ENCODE measurements at places on chromosomes 7 and 10.
A peak's percentile ranks its signal among the peaks of the same experiment; 100 is the strongest.

- DNase-seq, result no peak
These were observed 17.7 kb upstream of the MINDY3 start for GRCh38 chr10:15877836-15878576.

GRCh38 chr10:58846856-58847255 is 329.6 kb upstream of the PHYHIPL start:
- DNase-seq, result no peak

DNA sequence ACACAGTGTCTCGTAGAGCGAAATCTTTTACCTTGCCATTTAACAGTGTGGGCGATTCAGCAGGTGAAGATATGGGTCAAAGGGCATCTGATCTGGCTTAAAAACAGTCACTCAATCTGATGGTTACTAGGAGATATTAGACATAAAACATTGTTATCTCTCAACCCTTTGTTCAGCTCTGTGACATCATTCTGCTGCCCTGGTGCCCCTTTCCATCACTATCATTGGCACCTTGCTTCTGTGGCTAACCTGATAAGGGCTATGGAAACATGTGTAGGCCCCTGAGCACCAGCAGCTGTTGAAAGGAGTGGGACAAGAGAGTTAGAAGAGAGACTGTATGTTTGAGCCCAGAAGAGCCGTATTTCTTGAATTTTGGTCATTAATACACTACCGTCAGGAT is 650.3 kb downstream of the PHTF2 start:
- DNase-seq, result no peak

GRCh38 chr7:83925860-83926259 is 268.7 kb downstream of the SEMA3A start:
- no peak for DNase-seq

DNA sequence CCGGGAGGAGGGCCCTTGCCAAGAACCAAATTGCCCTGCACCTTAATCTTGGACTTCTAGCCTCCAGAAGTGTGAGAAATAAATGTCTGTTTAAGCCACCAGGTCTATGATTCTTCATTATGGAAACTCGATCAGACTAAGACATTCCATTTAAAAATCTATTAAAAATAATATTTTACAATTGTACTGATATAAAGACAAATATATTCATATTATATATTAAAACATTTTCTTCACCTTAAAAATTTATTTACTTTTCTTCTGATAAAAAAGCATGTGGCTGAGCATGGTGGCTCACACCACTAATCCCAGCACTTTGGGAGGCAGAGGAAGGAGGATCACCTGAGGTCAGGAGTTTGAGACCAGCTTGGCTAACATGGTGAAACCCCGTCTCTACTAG is 72.4 kb upstream of the CHST15 start:
- no peak for DNase-seq

DNA sequence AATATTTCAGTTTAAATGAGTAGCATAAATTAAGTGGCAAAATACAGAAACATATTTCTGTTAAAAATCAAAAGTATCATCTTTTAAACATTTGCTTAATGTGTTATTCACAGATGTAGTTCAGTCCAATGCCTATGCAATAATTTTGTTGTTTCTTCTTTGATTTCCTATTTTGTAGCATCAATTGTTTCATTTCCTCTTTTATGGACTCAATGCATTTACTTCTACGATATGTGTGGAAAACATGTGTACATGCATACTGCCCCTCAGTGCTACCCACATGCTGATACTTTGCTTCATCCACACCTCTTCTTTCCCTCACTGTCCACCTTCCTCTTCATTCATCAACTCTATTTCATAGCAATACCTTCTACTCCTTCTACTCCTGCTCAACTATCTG is 108.1 kb downstream of the PTN start:
- DNase-seq, result no peak

DNA sequence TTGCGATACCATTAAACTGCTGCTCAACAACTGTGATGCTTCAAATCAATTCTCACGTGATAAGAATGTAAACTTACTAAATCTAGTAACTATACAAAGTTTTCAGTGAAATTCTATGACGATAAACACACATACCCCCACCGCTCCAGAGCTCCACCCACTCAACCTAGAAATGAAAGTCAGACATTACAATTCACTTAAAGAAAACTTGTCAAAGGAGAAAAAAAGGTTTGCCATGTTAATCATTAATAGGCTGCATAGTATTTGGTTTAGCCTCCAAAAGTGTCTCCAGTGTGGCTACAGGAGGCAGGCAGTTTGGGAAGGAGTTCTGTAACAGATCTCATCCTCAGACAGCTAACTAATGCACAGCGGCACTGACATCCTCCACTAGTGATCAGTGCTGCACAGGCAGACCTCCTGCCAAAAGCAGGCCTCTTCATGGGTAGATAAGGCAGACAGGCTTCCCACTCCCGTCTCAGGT is 3.1 kb downstream of the HERPUD2 start:
- no peak for DNase-seq

GRCh38 chr7:103541026-103541425 is 95.0 kb upstream of the SLC26A5 start:
- DNase-seq, result no peak

- no peak for DNase-seq
These were observed 57.1 kb upstream of the RHOBTB1 start for GRCh38 chr10:61000769-61001730.

- DNase-seq, result no peak
These were observed 138.1 kb downstream of the ARHGAP22 start for GRCh38 chr10:48466611-48467240.

- DNase-seq, result no peak
These were observed 38.4 kb downstream of the VSTM4 start for GRCh38 chr10:49076741-49077521.

DNA sequence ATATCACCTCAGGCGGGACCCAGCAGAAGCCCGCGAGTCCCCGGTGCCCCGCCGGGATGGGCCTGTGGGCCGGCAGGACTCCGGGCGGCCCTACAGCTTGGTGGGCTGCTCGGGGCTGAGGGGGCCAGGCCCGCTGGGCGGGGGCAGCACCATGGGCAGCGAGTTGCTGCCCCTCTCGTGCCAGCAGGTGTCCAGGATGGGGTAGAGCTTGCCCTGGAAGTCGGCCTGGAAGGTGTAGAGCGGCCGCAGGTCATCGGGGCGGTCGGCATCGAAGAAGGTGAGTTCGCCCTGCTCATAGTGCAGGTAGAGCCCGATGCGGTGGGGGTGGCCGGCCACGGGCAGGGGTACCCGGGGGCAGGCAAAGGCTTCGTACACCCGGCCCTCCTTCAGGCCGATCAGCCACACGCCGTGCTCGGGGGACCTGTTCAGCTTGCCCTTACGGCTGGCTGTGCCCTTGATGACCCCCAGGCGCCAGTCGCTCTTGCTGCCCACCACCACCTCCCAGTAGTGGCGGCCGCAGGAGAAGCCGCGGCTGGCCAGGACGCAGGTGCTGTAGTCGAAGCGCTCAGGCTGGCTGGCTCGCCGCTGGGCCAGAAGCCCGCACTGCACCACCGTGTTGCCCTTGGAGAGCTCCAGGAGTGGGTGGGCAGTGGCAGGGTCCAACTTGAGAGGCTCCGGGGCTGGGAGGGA is 4.3 kb upstream of the NSUN5 start:
- no peak for DNase-seq

DNA sequence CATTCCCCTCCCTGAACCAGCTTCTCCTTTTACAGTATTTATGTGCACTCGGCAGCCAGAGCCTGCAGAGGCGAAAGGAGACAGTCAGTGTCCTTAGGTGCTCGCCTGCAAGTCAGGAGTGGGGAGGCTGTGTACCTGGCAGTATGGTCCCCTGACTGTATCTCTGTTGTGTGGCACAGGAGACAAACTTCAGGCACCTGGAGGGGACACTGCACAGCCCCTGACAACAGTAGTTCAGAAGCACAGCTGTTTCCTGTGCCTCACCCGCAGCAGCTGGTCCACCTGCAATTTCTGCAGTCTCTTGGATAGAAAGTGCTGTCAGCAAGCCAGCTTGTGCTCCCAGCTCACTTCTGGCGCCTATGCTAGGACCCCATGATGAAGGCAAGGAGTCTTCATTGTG is 73.4 kb upstream of the LAMB4 start:
- DNase-seq, result no peak

GRCh38 chr7:106312099-106312871 is 27.5 kb upstream of the NAMPT start:
- DNase-seq, result no peak

GRCh38 chr7:97971120-97971989 is 18.6 kb downstream of the OCM2 start:
- DNase-seq, result peak; percentile 6

GRCh38 chr10:112767156-112767555 is 182.9 kb upstream of the TCF7L2 start:
- no peak for DNase-seq

GRCh38 chr7:89001306-89001705 is 205.8 kb upstream of the TEX47 start:
- DNase-seq, result no peak

GRCh38 chr7:158350166-158350900 is 237.3 kb downstream of the PTPRN2 start:
- DNase-seq, result no peak

DNA sequence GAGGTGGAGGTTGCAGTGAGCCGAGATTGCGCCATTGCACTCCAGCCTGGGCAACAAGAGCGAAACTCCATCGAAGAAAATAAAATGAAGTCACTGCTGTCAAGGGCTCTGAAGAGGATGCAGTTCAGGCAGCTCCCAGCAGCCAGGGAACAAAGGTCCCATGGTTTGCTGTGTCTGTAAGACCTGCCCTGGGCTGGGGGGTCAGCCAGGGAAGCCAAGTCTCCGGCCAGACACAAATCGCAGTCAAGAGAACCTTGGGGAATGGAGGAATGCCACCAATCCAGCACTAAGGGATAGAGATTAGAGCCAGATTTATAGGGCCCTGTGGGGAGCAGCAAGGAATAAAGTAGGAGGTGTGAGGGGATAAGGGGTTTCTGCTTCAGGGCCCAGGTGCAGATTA is 28.9 kb upstream of the VSIR start:
- no peak for DNase-seq

DNA sequence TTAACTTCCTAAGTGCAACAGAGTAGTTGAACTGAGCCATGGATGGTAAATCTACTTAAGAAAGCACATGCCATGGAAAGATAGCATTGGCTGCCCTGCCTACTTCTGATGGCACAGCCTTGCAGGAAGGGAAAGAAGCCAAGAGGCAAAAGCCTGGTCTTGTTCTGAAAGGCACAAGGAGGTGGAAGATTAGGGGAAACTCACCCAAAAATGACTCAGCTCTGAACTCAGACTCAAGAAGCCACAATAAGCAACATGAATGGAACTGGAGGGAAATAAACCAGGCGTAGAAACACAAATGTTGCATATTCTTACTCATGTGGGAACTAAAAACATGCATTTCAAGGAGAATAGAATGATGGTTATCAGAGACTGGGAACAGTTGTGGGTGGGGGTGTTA is 20.8 kb upstream of the ALOX5 start:
- no peak for DNase-seq

DNA sequence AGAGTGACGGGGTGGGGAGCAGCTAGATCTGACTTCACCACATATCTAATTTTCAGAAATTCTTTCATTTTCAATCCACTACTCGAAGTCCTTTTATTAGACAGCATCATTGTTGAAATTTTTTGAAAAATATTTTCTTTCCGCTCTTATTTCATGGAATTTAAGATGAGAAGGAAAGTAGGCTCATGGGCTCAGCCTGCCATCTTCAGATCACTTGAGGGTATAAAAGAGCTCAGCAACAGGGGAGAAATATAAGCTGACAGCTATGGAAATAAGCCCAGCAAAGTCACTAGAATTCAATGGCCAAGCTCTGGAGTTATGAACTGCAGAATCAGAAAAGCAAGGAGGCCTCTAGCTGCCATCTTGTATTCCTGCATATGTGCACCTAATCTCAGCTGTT is 389.1 kb downstream of the XPNPEP1 start:
- no peak for DNase-seq

- DNase-seq, result no peak
These were observed 31.5 kb downstream of the NMT2 start for GRCh38 chr10:15137036-15137359.

GRCh38 chr7:36053589-36053988 is 99.5 kb upstream of the EEPD1 start:
- no peak for DNase-seq

- DNase-seq, result peak; percentile 28
These were observed 26.5 kb upstream of the CNTNAP2 start for GRCh38 chr7:146090023-146090645.

DNA sequence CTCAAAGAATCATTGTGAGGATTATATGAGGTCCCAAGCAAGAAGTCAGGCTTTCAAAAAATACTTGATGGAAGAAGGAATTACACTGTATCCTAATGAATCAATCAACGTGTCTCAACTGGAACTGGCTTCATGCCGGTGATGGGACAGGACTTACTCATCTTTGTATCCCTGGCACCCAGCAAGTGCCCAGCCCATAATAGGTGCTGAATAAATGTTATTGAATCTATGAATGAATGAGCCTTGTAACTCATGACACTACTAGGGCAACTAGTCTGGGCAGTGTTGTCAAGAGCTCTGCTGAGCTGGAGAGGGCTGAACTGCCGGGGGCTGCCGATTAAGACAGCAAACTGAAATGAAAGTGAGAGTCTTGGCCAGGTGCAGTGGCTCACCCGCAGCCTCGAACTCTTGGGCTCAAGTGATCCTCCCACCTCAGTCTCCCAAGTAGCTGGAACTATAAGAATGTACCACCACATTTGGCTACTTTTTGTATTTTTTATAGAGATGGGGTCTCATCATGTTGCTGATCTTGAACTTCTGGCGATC is 87.2 kb upstream of the KIF5B start:
- no peak for DNase-seq

GRCh38 chr10:11819027-11819426 is 4.1 kb upstream of the PROSER2 start:
- DNase-seq, result no peak

GRCh38 chr10:78651287-78651686 is 417.5 kb upstream of the ZMIZ1 start:
- DNase-seq, result no peak

- DNase-seq, result no peak
These were observed 102.1 kb downstream of the DOCK4 start for GRCh38 chr7:112104120-112104519.

DNA sequence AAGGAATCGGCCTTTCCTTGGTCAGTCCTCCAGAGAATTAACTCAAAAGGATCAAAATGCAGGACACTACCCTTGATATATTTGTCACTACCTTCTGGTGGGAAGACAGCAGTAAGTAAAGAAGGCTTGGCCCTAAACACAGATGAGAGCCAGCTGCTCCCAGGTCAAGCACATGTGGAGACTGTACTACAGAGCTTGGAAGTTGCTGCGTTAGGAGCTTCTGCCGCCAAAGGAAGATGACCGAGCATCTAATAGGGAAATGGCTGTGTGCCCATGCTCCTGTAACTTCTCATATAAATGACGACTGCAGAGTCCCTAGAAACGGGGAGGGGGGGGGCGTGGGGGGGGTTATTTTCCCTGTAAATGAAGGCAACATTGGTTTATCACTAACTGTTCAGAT is 59.0 kb downstream of the PODXL start:
- no peak for DNase-seq

All from NCI-H460 (cell line).